ENCODE measurements at places on chromosomes 16 and 17. TPM values are rescaled to one million over a fixed set of nuclear protein-coding genes. Genes with fewer than 3 reads are reported as not detected.

DNA sequence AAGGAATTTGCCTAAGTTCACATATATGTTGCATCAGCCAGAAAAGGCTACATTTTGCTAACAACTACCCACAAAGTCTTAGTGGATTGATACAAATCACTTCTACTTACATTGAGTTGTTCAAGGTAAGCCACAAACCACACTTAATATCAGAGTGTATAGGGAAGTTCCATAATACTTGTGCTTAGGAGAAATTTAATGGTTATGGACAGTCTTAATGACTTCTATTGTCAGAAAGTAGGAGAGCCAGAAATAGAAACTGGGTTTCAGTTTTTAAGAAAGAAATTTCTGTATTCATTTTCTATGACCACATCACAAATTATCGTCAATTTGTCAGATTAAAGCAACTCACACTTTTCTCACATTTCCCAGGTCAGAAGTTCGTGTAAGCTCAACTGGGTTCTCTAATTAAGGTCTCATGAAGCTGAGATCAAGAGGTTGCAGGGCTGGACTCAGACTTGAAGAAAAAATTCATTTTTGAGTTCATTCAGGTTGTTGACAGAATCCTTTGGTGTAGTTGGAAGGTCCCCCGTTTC is 695.7 kb downstream of the CDH11 start:
- no peak for DNase-seq

- peak; percentile 75 for DNase-seq
Observed at GRCh38 chr16:72905581-72905980, 142.3 kb downstream of the ZFHX3 start.

DNA sequence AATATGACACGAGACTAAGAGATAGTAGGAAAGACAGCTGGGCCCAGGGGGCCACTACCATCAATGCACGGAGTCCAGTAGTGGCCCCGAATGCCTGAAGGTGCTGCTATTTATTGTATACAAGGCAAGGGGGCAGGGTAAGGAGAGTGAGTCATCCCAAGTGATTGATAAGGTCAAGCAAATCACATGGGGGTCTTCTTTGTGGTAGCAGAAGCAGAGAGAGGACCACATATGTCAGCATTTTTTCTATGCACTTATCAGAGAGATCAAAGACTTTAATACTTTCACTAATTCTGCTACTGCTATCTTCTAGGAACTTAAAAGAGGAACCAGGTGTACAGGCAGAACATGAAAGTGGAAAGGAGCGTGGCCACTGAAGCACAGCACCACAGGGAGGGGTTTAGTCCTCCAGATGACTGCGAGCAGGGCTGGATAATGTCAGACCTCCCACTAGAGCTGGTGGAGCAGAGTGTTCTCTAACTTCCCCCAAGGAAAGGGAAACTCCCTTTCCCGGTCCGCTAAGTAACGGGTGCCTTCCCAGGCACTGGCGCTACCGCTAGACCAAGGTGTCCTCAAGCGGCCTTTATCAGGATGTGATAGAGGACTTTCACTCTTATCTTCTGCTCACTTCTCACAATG is 26.4 kb upstream of the ARL4D start:
- DNase-seq = no peak

Gene GRB2
- 53.4 TPM for total RNA-seq

Data from foreskin keratinocyte (primary cell).